ENCODE measurements at places on chromosomes 2 and 18.
A peak's percentile ranks its signal among the peaks of the same experiment; 100 is the strongest.

DNA sequence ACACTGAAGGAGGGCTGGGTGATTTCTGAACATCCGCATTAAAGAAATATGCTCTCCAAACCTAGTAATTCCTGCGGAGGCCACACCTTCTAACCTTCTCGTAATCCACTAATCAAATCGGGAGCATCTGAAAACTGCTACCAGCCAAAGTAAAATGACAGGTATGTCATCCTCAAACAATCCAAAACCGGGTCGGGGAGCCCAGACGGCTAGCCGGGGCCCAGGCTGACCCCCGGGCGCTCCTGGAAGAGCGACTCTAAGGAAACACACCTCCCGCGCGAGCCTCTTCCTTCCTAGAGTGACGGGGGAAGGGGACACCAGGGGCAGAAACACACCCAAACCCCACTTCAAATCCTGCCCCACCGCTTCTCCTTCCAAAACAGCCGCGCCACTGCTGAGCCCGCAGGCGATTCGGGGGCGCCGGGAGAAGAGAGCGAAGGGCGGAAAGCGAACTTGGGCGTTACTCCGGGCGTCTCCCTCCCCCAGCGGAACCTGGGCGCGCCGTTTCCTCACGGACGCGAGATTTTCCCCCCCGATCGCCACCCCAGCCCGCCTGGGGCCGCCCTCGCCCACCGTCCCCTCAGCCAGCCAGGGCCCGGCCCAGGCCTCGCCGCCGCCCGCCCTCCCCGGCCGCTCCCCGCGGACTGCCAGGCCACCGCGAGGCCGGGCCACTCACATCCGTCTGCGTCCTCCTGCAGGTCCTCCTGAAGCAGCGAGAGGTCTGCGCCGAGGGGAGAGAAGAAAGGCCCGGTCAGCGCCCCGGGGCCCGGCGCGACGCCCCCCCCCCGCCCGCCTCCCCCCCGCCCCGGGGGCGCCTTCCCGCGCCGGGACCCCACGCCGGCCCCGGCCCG lies 584 bp downstream of the PPP4R1 start:
- peak; percentile 1 for DNase-seq

DNA sequence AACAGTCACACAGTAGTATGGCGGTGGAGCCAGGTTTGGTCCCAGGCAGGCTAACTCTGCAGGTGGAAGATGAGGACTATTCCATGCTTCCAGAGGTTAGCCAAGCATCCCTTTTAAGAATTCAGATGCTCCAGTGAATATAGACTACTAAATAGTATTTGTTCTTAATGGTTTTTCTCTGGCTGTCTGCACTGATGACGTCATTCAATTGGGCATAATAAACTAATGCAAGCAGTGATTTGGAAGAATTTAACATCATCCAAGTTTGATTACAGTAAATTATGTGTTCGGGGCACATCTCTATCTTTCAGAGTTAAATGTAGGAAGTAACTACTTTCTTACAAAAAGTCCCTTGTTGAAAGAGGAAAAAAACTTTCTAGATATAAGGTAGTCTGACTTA lies 78.8 kb upstream of the RND3 start:
- DNase-seq: no peak

- no peak for DNase-seq
Observed at GRCh38 chr2:40281021-40281940, 170.6 kb downstream of the SLC8A1 start.

- DNase-seq: no peak
Observed at GRCh38 chr2:48145845-48146452, 239.7 kb upstream of the FBXO11 start.

Measured in activated CD8-positive, alpha-beta memory T cell treated with anti-CD3 and anti-CD28 coated beads for 4 hours (primary cell).